ENCODE measurements at places on chromosomes 2 and 18.

- DNase-seq = no peak
Measured at GRCh38 chr2:143787674-143788073, 658.5 kb downstream of the ARHGAP15 start.

DNA sequence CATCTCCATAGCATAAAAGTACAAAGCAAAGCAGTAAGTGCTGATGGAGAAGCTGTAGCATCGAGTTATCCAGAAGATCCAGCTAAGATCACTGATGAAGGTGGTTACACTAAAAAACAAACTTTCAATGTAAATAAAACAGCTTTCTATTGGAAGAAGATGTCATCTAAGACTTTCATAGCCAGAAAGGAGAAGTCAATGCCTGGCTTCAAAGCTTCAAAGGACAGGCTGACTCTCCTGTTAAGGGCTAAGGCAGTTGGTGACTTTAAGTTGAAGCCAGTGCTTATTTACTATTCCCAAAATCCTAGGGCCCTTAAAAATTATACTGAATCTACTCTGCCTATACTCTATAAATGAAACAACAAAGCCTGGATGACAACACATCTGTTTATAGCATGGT is 44.0 kb downstream of the METTL8 start:
- no peak for DNase-seq

GRCh38 chr2:41204315-41204714 is 752.4 kb upstream of the SLC8A1 start:
- no peak for DNase-seq

DNA sequence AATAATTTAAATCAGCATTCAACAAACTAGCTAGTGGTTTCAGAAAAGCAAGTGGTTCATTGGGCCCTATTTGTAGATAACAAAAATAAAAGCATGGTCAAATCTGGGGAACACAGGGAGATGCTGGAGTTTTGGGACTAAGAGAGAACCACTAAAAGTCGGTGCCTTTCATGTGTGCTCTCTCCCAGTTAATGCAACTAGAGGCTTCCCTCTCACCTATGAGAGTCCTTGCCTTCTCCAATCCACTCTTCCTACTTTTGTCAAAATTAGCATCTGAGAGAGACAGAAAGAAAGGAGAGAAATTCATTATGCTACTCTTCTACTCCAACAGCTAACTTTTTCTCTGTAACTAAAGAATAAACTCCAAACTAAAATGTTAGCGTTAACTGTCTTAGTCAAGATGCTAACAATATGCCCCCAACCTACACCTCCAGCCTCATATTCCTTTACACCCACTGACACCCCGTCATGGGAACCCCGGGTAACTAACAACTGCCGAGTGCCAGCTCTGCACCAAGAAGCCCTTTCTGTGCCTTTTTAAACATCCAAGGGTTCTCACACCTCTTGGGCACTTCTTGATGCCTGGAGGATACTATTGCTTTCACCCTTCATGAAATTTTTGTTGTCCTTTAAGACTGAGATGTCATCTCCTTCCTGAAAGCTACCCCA is 133.4 kb downstream of the RBMS1 start:
- no peak for DNase-seq

DNA sequence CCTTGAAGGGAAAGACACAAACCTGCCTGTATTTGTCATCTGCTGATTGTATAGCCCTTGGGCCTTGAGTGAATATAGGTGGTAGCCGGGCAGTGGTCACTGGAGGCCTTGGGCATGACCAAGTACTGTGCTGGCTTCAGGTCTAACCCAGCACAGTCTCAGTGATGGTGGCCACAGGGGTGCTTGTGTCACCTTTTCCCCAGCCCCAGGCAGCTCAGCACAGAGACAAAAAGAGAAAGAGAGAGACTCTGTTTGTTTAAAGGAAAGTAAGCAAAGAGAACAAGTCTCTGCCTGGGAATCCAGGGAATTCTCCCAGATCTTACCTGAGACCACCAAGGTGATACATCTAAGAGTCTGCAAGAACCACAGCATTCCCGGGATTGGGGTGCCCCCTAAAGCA is 39.4 kb upstream of the INPP4A start:
- no peak for DNase-seq

DNA sequence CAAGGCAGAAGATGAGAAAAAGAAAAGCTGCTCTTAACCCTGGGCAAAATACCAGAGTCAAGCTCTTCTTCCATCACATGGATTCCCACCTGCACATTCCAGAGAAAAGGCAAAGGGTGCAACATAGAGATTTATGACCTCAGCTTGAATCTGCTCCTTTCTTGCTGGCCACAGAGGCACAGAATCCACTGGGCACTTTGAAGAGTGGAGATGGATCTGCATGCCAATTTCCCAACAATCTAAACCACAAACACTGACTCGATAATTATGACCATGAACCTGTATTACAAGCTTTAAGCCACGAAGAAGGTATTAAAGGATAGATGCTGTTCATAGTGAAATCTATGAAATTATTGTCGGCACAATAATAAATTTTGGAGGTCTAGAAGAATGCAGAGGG is 237.3 kb downstream of the PID1 start:
- DNase-seq = no peak

GRCh38 chr2:62149708-62150107 is 46.2 kb upstream of the B3GNT2 start:
- no peak for DNase-seq

- no peak for DNase-seq
Measured at GRCh38 chr2:42021464-42021863, 26.4 kb upstream of the PKDCC start.

GRCh38 chr2:119852214-119852613 is 92.5 kb downstream of the PTPN4 start:
- DNase-seq = no peak

DNA sequence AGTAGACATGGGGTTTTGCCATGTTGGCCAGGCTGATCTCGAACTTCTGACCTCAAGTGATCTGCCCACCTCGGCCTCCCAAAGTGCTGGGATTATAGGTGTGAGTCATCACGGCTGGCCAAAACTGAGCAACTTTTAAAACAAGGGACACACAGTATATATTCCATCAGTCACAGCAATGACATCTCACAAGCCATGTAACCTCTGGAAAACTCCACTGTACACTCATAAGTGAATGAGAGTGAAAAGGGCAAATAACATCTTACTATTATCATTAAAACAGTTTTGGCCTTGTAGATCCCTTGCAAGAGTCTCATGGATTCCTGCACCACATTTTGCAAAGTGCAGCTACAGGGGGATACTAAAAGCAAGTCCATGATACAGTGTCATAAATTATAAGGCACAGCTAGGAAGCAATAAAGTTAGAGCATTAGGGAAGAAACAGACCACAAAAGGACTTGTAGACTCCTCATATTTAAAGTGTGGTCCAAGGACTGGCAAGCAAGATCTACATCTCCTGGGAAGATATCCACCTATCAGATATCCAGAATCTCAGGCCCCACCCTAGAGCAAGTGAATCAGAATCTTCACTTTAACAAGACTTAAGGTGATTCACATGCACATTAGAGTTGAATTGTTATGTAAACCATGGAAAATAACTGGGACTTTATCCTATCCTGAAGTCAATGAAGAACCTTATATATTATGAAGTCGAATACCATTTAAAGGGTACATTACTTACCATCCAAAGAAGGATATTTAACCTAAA is 5.7 kb downstream of the SMC6 start:
- no peak for DNase-seq

GRCh38 chr18:77160515-77160914 is 27.9 kb upstream of the MBP start:
- no peak for DNase-seq

- no peak for DNase-seq
Measured at GRCh38 chr2:45852450-45853150, 201.1 kb downstream of the PRKCE start.

DNA sequence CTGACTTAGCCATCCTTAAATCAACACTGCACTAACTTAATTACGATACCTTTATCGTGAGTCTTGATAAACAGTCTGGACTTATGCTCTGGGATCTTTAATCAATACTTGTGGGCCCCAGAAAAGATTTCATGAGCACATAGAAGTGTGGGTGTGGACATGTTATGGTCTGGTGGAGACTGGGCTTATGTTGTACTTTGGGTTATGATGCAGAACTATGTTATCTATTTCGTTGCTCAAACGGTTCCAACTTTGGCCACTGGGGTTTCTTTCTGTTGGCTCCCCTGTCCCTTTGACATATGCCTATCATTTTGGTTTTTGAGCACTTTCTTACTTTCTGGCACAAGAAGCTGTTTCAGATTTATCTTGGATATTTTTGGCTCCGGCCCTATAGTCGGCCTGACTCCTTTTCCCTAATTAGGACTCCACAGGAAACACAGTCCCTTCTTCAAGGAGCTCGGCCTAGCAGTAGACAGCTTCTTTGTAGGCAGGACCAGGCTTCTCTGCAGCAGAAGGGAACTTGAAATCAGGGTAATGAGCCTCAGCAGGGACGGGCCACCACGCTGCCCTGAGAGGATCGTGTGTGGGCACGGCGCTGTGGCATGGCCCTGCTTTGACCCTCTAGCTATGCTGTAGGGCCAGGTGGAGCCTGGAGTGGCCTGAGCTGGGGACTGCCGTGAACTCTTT is 54.6 kb upstream of the TXNDC2 start:
- DNase-seq = no peak

- DNase-seq = no peak
Measured at GRCh38 chr18:76914314-76914713, 92.0 kb downstream of the ZNF236 start.

DNA sequence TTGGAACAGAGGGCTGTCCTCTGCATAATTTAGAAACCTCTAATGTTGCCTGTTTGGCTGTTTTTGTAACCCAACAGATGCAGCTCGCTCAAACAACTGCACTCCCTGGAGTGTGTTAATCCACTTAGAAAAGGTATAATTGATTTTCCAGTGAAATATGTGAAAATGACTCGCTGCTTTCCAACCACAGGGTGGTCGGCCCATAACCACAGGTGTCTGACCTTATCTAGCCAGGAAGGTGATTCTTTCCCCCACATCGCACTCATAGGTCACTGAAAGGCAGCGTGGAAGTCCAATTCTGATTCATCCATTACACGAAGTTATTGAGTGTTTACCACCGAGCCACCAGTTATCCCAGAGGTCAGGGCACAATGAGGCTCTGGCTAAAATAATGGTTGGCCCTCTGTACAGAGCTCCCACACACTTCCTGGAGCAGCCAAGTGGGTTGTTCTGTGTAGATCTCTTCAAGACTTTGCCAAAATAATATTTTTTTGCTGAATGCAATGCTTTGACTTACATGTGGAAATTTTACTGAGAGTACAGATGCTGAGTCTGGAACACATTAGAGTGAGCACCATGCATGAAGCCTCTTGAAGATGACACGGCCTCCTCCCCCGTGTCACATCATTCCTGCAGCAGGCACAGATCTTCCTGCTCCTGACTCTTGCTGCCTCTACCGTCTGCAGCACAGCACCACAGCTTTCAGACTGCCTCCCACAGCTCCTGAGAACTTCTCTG is 396.2 kb downstream of the ZNF516 start:
- no peak for DNase-seq

DNA sequence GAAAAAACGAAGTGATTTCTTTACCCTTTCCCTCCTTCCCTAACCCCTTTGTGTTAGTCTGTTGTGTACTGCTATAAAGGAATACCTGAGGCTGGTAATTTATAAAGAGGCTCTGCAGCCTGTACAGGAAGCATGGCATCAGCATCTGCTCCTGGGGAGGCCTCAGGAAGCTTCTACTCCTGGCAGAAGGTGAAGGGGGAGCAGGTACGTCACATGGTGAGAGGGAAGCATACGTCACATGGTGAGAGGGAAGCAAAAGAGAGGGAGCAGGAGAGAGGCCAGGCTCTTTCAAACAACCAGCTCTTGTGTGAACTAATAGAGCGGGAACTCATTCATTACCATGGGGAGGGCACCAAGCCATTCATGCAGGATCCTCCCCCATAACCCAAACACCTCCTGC is 126.2 kb downstream of the CAPN13 start:
- DNase-seq = no peak

DNA sequence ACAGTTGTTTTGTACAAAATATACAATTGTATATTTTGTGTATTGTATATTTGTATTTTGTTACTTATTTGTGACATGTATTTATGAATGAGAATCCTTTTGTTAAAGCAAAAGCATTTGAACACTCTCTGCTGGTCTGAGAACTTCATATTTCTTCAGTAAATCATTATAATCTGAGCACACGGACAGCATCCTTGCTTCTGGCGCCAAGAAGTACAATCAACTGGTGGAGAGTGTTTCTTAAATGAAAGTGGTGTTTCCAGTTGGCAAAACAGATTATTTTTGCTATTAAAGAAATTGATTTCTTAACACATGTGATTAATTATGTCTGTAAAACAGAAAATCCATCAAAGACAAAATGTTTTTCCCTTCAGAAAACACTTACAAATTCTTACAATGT is 95.1 kb upstream of the COPS8 start:
- no peak for DNase-seq

- no peak for DNase-seq
Measured at GRCh38 chr2:221999717-222000116, 299.1 kb downstream of the PAX3 start.

GRCh38 chr2:239365071-239365781 is 35.6 kb downstream of the HDAC4 start:
- DNase-seq = no peak

GRCh38 chr2:31286961-31287550 is 53.1 kb downstream of the EHD3 start:
- DNase-seq = no peak

DNA sequence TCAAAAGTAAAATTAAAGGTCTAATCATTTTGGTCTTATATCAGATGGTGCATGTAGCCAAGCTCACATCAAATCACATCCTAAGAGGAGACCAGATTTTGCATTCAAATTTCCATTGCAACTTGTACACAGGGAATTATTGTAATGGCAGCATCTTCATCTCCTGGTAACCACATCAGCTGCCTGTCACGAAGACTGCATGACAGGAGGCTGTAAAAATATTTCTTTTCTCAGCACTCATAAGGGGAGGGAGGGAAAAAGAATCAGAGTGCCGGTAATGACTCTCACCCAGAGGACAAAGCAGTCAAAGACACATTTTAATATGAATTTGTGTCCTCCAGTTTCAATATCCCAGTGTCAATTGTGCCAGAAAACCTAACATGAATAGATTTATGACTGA is 216.7 kb downstream of the TMEM163 start:
- DNase-seq = no peak

DNA sequence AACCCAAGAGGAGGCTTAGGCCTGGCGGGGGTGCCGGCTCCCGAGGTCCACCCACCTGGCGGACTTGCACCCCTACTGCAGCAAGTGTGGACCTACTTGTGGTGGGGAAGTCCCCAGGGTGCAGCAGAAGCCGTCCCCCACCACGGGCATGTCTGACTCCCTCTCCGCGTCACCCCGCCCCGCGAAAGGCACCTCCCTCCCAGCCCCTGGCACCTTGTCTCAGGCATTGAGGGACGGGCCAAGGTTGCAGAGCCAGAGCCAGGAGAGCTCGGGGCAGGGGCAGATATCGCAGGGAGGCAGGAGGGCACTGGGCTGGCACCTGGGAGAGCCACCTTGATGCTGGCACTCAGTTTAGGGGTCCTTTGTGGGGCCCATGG is 19.0 kb downstream of the CROCC2 start:
- no peak for DNase-seq

- no peak for DNase-seq
Measured at GRCh38 chr2:231037731-231038482, 584 bp downstream of the C2orf72 start.

- no peak for DNase-seq
Measured at GRCh38 chr18:74692367-74693013, 94.8 kb downstream of the ZNF407 start.
